ENCODE measurements at places on chromosomes 6 and 20.

DNA sequence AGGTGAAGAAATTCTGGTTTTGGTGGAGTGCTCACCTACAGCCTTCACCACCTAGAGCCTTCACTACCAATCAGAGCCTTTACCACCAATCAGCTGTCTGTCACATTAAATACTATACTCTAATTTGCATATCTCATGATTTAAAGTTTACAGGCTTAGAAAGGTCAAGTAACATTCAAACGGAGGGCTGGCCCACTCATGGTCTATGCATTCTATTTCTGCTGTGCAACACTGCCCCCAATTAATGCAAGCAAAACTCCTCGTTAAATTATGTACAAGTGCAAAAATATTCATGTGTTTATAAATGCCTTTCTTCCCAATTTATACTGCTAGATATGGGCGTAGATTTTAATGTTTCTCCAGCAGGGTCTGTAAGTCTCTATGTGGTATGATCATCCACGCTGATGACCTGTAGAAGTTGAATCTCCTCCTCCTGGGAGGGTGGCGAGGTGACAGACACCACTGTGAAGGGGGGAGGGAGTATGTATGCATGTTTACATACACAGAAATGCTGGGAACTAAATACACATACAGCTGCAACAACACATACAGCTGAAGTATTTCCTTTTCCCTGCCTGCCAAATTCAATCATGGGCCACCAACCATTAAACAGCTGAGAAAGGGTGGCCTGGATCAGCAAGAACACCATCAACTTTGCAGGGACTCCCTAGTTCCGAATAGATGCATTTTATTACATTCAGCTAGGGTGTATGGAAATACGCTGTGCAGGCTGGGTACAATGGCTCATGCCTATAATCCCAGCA is 13.1 kb downstream of the RRAGD start:
- DNase-seq: no peak

DNA sequence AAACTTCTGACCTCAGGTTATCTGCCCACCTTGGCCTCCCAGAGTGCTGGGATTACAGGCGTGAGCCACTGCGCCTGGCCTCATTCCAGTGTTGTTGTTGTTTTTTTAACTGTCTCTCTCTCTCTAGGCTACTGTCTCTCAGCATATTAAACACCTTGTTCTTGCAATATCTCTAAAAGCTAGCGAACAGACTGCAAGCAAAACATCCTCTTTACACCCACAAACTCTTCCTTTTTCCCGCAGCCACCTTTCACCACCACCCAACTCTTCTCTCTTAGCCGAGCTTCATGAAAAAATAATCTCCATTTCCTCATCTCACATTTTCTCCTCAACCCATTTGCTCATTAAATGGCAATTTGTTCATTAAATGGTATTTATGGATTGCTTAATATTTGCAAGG is 45.5 kb downstream of the SGK1 start:
- no peak for DNase-seq

DNA sequence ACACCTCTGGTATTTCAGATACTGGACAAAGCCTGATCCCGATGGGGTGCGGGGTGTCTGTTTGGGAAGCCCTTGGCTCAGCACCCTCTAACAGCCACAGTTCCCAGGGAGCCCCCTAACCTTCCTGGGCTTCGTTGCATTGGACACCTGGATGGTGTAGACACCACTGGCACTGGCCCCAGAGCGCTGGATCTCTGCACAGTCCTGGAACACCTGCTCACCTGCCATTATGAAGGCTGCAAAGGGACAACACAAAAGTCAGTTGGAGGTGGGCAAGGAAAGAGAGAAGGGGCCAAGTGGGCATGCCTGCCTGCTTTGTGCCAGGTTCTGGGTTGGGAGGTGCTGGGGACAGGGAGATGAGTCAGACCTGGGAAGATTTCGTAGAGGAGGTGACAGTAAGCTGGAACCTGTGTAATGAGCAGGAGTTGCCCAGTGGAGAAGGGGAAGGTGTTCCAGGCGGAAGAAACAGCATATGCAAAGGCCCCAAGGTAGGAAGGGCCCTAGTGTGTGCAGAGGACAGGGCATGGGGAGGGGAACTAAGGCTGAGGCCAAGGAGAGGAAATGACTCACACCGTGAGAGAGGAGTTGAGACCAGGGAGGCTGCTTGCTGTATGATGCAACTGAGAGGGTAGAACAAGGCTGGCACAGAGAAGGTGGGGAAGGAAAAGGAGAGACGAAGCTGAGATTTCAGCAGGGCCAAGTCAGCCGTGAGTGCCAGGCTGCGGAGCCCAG is 34.9 kb downstream of the ANGPT4 start:
- peak; percentile 28 for DNase-seq

DNA sequence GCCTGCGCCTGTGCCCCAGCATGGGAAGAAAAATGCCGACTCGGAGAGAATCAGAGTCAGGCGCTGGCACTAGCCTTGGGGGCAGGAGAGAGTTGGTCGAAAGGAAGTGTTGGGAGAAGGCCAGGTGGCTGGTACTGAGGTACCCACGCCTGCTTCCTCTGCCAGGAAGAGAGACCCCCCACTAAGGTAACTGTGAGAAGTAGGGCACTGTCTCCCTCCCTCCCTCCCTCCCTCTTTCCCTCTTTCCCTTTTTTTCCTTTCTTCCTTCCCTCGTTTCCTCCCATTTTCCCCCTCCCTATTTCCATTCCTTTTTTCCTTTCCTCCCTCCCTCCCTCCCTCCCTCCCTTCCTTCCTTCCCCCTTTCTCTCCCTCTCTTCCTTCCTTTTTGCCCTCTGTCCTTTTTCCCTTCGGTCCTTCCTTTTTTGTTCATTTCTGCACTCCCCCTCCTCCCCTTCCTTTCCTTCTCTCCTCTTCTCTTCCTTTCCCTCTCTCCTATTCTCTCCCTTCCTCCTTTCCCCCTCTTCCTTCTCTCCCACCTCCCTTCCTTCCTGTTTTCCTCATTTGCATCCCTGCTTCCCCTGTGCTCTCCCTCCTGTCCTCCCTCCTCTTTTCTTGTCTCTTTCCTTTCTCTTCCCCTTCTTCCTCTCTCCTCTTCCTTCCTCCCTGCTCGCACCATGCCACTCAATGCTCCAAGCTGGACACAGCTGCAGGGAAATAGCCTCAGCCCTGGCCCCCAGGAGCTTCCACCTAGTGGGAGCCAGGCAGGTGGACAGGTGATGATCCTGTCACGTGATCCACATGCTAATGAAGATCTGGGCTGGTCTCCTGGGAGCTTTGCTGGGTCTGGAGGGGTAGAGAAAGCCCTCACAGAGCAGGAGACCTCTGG is 148.0 kb downstream of the DHX35 start:
- DNase-seq: no peak

GRCh38 chr6:152954443-152954842 is 28.4 kb downstream of the FBXO5 start:
- no peak for DNase-seq

DNA sequence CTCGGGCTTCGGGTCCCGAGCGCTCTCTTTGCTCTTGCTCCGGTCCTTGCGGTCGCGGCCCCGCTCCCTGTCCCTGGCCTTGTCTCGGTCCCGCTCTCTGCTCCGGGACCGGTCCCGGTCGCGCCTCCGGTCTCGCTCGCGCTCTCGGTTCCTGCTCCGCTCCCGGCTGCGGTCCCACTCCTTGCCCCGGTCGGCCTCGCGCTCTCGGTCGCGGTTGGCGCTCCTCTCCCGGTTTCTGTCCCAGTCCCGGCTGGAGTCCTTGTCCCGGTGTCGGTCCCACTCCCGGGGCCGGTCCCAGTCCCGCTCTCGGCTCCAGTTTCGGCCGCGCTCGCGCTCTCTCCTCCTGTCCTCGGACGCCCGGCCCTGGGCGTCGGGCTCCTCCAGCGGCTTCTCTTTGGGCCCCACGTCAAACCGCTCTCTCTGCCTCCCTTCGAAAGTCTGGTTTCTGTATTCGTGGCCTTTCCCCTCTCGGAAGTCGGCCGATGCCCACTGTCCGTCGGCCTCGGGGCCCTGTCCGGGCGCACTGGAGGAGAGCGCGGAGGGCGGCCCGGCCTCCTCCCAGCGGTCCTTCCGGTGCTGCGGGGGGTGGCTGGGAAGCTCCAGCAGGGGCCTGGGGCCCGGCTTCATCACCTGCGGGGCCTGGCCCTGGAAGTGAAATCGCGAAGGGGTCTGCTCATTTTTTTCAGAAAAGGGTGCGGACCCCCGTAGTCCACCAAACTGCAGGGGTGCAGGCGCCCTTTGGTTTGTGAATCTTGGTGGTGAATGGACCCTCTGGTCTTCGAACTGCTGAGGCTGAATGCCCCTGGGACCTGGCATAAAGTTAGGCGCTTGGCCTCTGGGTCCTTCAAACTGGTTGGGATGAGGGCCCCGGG is 17.9 kb upstream of the TCFL5 start:
- no peak for DNase-seq

- peak; percentile 44 for DNase-seq
Measured at GRCh38 chr6:134363323-134364039, 45.6 kb upstream of the SGK1 start.

DNA sequence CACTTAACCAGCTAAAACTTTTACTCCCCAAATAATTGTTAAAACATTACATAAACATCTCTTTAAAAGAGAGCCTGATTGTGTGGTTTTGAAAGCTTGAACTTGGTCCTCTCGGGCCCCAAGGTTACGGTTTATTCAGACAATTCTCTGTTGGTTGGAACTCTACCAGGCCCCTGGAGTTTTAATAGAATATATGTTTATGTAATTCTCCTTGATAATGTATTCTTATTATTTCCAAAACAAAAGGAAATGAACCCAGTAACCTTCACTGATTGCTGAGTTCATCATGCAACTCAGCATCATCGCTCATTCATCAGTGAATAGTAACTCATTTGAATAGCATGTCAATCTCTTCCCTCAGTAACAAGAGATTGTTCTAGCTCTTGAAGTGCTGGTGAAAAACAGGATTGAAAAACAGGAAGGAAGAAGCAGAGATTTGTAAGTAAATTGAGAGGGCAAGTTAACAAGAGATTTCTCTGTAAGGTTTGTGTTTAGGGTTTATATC is 464.5 kb upstream of the MARCKS start:
- no peak for DNase-seq

DNA sequence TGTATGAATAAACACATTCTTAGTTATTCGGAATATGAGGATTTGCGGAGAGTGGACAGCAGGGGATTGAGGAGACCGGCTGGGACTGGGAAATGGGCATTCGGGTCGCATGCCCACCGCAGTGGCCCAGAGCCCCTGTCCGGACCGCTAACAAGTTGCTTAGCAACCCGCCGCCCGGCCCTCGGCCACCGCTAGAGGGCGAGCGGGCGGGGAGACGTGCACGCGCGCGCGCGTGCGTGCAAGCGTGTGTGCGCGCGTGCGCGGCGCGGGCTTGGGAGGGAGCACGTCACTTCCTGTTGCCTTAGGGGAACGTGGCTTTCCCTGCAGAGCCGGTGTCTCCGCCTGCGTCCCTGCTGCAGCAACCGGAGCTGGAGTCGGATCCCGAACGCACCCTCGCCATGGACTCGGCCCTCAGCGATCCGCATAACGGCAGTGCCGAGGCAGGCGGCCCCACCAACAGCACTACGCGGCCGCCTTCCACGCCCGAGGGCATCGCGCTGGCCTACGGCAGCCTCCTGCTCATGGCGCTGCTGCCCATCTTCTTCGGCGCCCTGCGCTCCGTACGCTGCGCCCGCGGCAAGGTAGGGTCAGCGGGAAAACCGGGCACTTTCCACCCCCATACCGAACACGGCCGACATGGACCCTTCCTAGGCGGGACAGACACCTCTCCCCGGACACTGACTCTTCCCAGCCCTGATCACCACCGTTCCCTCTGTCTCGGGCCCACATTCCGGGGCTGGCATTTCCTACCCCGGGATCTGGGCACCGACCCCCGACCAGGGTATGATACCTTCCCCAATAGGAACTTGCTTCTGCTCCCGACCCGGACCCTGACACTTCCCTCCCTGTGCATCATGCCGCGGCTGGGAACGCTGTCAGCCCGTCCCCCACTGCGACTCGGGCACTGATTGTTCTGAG is at the start of gene HM13:
TSS of gene HM13 (plus strand) at position 289 of the 918 bp plus-strand sequence. CDS start at position 399, 110 bp downstream.
- peak; percentile 98 for DNase-seq

DNA sequence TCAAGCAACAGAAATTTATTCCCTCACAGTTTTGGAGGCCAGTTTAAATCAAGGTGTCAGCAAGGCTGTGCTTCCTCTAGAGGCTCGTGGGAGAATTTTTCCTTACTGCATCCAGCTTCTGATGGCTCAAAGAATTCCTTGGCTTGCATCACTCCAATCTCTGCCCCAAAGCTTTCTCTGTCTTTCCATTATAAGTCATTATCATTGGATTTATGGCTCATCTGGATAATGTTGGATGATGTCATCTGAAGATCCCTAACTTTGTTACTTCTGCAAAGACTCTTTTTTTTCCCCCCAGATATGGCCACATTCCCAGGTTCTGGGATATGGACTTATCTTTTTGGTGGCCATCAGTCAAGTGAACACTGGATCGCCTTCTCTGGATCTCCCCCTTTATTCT is 146.3 kb upstream of the B3GAT2 start:
- no peak for DNase-seq

- DNase-seq: peak; percentile 37
Measured at GRCh38 chr6:45132059-45132458, 196.1 kb upstream of the RUNX2 start.

- no peak for DNase-seq
Measured at GRCh38 chr20:62540504-62540903, 64.7 kb upstream of the GATA5 start.

DNA sequence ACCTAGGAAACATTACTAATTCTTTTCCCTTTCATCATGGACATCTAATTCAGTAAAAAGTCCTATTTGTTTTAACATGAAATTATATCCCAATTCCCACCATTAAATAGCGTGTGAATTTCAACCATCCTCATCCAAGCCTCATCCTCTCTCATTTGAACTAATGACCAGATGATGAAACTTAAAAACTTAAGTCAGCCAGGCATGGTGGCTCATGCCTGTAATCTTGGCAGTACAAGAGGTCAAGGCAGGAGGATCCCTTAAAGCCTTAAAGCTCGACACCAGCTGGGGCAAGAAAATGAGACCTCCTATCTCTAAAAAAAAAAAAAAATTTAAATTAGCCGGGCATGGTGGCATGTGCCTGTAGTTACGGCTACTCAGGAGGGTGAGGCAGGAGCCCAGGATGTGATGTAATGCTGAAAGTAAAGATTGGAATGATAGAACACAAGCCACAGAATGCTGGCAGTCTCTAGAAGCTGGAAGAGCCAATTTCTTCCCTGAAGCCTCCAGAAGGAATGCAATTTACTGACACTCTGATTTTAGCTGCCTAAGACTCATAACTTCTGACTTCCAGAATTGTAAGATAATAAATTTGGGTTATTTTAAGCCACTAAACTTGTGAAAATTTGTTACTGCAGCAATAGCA is 27.1 kb upstream of the HAO1 start:
- peak; percentile 18 for DNase-seq

- peak; percentile 56 for DNase-seq
Measured at GRCh38 chr20:22768266-22769178, 184.2 kb upstream of the FOXA2 start.

- DNase-seq: no peak
Measured at GRCh38 chr20:49631061-49631716, 63.3 kb upstream of the PTGIS start.

All from adipocyte (in vitro differentiated cells).